Hippocampal formation (tissue), 2 donors: ENCODE measurements at places on chromosomes 2 and 18.

DNA sequence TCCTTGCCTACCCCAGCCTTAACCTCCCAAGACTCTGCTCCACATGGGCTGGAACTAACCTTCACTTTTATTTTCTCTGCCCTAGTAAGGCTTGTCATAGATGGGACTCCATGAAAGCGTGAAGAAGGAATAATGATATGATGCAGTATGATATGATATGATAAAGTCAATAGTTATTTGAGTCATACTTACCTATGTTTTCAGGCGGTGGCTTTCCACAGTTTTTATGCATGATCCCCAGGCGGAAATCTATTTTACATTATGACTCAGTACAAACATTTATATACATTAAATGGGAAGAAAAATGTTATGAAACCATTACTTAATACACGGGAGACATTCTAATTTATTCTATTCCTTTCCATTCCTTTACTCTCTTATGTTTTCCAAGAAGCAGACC, 5.6 kb downstream of the ACMSD start:
- no peak for DNase-seq

DNA sequence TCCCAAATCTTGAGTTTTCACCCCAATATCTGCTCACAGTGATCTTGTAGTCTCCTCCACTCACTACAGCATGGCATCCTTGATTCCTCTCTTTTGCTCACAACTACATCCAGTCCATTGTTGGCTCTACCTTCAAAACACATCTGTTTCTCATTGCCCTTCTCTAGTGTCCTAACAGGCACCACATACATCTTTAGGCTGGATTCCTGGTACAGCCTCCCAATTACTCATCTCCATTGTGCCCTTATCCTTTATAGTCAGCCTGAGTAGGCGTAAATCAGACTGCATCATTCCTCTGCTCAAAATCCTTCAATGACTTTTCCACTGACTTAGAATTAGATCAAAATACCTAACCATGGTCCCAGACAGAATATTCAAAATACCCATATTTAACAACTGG, 10.7 kb upstream of the TAF1B start:
- no peak for DNase-seq

GRCh38 chr2:23498943-23499342, 114.0 kb downstream of the KLHL29 start:
- DNase-seq: no peak

GRCh38 chr2:41618754-41619153, 429.1 kb upstream of the PKDCC start:
- no peak for DNase-seq

- DNase-seq: no peak
These were observed 630.1 kb upstream of the PIK3C3 start for GRCh38 chr18:41324934-41325333.
